ENCODE measurements at places on chromosomes 5 and 9.
A peak's percentile ranks its signal among the peaks of the same experiment; 100 is the strongest.

DNA sequence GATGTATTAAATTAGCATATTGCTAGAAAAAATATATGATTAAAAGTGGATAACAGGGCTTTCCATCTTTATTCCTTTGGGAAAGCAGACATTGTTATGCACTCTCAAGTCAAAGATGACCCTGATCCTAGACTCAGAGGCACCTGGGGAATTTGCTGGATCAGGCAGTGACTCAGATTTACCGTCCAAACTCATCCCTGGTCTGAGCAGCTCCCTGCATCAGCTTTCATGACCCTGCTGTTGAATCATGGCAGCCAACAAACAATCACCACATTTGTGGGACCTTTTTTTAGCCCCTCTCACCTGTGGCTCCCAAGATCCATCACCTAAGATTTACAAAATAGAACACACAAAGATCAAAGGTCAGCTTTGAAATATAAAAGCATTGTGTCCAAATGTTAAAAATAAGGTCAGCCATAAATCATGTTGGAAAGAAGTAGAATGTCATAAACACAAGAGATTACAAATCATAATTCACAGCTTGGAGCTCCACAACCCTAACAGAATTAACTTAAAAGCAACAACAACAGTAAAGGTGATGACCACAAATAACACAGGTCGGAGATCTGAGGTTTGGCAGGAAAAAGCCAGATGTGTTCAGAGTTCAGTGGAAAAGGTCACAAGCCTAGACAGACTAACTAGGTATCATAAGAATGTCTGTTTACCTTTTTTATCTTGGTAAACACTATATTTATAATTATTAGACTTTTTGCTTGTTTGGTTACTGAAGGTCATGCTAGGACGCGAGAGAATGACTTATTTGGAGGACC, 55.5 kb downstream of the ZFAND5 start:
- no peak for DNase-seq

GRCh38 chr9:89234205-89235067, 55.8 kb upstream of the SHC3 start:
- DNase-seq: peak; percentile 2

DNA sequence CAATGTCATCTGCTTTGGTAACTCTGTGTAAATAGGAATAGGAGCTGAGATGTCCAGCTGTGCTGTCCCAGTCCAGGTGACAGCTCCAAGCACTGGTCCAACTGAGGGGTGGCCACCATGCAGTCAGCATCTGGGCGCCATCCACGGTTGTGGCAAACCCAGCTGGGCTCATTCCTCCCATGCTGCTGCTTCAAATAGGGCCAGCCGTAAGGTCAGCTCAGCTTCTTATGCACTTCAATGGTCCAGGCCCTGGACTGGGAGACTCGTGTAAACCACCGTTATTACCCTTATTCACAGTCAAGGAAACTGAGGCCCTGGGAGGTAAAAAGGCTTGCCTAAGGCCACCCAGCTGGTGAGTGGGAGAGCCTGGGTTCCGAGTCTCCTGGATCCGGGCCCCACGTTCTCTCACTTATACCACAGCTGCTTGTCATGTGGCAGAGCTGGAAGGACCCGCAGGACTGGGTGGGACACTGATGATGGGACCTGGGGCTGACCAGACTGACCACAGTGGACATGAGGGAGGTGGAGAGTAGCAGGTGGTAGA, 38.7 kb upstream of the ANGPTL2 start:
- no peak for DNase-seq

DNA sequence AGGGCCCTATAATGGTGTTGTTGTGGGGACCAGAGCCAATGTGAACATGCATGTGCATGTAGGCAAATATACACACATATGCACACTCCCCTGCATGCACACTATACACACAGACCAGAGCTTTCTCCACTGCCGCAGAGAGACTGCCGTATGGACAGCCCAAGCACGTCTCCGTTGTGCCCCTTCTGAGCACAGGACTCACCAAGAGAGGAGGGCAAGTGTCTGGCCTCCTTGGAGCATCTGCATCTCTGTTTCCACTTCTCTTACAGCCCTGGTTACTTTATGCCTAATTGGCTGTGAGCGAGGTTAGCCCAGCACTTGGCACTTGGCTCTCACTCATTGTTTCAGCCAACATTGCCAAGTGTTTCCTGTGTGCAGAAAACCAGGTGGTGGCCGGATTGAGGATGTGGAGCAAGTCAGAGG, 30.4 kb downstream of the CSF2 start:
- no peak for DNase-seq

DNA sequence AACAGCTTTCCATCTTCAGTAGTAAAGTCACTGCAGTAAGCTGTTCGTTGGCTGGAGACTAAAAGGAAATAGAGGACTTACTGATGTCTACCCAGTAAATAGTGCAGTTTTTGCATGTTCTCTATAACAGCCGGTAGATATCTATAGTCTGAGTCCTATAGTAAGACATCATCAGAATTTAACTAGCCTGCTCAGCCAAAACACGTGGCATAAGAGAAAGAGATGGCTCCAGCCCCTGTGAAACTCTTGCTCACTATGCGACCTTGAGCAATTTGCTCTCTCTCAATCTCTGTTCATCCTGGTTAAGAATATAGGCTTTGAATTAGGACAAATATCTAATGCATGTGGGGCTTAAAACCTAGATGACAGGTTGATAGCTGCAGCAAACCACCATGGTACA, 201.6 kb upstream of the PAPPA start:
- DNase-seq: no peak

DNA sequence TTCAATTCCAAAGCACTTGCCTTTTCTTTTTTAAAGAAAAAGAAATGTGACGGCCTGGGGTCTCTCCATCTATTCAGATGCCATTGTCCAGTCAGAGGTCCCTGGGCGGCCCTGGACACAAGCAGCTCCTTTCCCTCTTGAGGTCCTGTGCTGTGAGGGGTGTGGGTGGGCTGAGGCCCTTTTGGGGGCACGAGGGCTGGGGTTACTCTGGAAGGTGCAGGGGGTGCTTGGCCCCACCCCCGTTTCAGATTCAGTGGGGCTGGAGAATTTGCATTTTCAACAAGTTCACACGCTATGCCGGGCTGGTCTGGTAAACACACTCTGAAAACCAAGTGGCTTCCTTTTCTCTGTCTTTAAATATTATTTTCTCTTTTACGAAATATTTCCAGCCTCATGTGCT, 91.4 kb upstream of the PHYKPL start:
- no peak for DNase-seq

- no peak for DNase-seq
These were observed 77.3 kb downstream of the LRSAM1 start for GRCh38 chr9:127528422-127529251.

- no peak for DNase-seq
These were observed 860.9 kb downstream of the TAF11L14 start for GRCh38 chr5:18495157-18495556.

- no peak for DNase-seq
These were observed 22.2 kb downstream of the CCT5 start for GRCh38 chr5:10272053-10272874.

- no peak for DNase-seq
These were observed 360.4 kb upstream of the ACTBL2 start for GRCh38 chr5:57843059-57843367.

DNA sequence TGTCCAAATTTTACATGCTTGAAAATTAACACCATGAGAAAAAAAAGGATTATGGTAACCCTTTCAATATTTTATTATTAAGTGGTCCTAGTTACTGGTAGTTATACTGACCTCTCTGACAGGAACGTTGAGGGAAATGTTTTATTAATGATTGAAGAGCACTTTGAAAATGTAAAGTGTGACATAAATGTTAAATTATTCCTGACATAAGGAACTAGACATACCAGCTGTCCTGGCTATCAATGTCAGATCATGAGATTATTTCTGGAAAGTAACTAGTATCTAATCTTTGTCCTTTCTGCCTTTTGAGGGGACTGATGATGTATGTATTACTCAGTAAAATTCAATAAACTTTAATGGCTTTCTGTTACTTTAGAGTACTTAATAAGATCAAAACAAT, 1538.5 kb upstream of the CDH6 start:
- no peak for DNase-seq

DNA sequence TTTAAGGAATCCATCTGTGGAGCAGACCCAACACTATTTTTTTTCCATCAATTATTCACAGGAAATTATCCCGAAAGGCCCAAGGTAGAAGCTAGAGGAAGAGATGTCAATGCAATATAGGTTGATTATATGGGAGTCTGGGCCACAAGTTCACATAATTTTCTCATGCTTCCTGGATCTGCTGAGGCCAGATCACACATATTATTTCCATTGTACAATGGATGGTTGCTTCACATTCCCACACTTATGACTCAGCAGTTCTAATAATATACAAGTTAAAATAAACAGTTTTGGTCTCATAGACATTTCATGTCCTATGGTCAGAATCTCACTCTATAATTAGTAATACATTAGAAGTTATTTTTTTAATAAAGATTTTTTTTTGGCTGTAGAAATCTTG, 66.0 kb upstream of the PTPRD start:
- DNase-seq: no peak

DNA sequence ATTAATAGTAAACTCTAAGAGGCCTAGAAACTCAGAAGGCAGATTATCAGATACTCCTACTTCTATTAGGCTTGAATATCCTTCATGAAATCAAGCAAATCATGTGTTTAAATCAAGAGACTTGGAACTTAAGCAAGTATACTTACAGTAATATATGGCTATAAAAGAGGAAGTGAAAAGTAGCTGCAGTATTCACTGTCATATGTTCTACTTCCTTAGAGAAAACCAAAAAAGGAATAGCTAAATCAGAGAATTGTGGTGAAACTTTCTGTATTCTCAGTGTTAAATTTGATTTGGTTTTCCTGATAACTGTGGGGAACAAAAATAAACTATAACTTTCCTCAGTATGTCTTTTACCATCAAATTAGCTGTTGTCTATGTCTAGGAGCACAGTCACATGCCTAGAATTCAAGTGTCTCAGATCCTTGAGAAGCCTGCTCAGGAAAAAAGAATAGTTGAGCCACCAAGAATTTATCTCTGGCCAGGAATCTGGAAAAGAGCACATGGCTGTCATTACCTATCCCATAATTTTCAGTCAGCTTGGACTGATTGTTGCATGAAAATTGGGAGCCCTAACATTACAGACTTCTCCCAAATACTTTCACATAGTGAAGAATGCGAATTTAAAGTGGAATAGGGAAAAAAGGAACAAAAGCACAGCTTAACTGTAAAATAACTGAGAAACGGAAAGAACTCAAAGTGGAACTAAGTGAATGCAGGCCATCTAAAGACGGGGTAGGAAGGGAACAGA, 1.7 kb downstream of the FKBP15 start:
- no peak for DNase-seq

- DNase-seq: no peak
These were observed 22.5 kb upstream of the CAMSAP1 start for GRCh38 chr9:135929656-135930445.

DNA sequence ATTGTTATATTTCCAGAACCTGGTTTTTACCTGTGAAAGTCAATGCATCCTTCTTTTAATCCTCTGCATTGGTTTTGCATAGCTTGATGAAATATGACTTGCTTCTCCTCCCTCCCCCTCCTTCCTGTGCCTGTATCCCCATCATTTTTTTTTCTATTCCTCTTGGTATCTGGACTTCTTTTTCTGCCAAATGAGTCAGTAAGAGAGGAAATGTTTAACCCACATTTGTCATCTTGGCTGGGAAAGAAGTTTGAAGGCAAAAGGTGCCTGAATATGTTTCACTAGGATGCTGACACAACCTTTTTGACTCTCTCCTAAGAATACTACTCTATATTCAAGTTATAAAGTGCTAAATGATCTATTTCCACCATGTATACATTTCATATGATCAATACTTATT, 35.5 kb upstream of the CDKN2B start:
- DNase-seq: no peak

DNA sequence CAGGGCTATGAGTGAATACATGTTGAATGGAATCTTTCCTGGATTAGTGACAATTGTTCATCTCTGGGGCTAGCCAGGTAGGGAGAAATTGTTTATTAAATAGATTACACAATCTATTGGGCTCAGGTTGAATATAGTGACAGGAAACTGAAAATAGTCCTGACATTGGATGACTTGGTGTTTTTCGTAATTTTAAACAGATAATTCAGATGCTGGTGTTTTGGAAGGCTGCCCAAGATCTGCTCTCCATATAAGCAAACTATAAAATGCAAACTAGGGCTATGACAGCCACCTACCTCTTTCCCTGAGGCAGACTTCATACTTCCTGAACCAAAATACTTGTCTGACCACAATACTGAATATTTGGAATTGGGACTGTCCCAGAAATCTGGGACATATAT, 99.1 kb downstream of the ENC1 start:
- no peak for DNase-seq

DNA sequence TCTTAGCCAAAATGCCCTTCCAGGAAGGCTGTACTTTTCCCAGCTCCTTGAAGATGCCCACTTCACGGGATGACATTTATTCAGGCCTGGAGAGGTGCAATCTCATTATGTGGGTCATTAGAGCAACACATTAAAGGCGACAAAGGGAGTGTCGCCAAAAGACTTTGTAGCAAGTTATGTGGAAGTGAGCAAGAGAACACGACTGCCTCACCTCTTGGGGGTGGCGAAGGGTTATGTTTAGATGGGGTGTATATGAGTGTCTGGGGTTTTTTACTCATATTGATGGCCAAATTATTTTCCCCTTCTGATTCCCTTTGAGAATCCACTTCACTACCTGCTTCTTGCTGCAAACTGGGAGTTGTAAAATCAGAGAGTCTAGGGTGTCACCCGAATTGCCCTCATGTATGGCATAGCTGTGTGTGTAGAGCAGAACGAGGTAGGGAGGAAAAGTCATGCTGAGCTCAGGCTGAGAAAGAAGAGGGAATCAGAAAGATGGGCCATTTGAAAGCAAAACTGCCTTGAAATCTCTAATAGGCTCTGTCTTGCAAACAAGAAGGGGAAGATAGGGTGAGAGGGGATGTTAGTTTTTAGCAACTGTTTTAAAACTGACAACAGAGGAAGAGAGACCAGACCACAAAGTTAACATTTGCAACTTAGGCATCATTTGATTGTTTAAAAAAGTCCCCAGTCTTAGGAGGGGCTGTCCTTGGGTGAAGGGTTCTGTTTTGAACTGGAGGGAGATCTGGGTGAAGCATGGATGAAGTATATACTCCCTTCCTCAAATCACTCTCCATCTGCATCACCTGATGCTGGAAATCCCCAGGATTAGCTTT, 97.1 kb upstream of the IL12B start:
- no peak for DNase-seq

GRCh38 chr5:95892784-95893354, 68.8 kb downstream of the ELL2 start:
- no peak for DNase-seq

All from stimulated activated CD4-positive, alpha-beta T cell treated with anti-CD3 and anti-CD28 coated beads, Interleukin-1b, Interleukin-23, amount 100 ng/mL, for 24 hours (primary cell).